H1 (cell line): ENCODE measurements at places on chromosomes 13 and 19. TPM values are rescaled to one million over a fixed set of nuclear protein-coding genes. Genes with fewer than 3 reads are reported as not detected.

NPHS1 gene
- 1.3 and 1.9 TPM in 2 replicates for polyA plus RNA-seq

VSTM1 gene
- polyA plus RNA-seq: 0.12 and 0.17 TPM in 2 replicates

ZNF253 gene
- 5.9 and 8.3 TPM in 2 replicates for polyA plus RNA-seq

TICAM1 gene
- polyA plus RNA-seq: 0.41 and 0.57 TPM in 2 replicates

HPN gene
- 33.7 and 49.9 TPM in 2 replicates for polyA plus RNA-seq

GRCh38 chr19:3499738-3500428 is 591 bp downstream of the DOHH start:
- H3K4me1 ChIP-seq: no peaks in the 10 kb centered on the region; the same call in 1 of the 2 replicates
- H3K4me3 ChIP-seq: peak overlapping the region; percentile 98
- peak overlapping the region; percentile 100 for H3K27ac ChIP-seq

DNA sequence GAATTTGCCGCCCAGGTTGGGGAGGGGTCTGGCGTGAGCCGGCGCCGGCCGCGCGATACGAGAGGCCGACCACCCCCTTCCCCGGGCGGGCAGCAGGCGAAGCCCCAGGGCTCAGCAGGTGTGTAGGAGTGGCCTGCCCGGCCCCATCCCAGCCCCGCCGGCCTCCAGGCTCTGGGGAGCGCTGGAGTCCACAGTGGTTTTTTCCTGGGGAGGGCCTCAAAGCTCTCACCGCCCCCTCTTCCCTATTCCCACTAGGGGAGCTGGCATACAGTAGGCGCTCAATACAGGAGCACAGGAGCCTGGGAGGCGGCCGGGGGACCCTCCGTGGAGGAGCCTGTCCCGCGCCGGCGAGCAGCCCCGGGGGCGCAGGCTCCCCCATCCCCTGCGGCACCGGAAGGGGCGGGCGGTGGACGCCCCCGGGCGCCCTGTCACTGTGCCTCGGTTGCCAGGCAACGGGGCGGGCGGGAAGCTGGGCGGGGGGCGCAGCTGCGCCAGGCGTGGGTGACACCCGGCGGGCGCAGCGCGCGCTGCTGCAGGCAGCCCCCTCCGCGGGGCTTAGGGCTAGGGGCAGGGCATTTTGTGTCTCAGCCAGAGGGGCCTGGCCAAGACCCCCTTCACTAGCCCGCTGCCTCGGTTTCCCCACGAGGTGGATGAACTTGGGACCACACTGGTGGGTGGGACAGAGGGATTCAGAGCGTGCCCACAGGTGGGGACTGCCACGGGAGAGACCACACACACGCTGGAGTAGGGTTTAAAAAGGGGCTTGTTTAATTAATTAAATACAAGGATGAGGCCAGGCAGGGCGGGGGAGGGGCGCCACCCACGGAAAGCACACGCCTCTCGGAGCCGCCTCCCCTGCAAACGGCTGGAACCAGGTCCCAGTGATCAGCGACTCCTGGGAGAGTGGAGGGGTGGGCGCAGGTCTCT is 3.6 kb upstream of the REXO1 start:
- H3K4me3 ChIP-seq: peak overlapping the region; percentile 10
- no peaks in the 10 kb centered on the region for H3K36me3 ChIP-seq
- no peaks in the 10 kb centered on the region for H3K27me3 ChIP-seq

- no peak overlapping the region for H3K27ac ChIP-seq
- H3K36me3 ChIP-seq: no peaks in the 10 kb centered on the region; the same call in 1 of the 2 replicates
- no peaks in the 10 kb centered on the region for H3K27me3 ChIP-seq
- DNase-seq: no peak
Observed at GRCh38 chr13:114143806-114144605, 11.6 kb upstream of the RASA3 start.

- H3K4me1 ChIP-seq: no peaks in the 10 kb centered on the region
- H3K27ac ChIP-seq: no peak overlapping the region
- H3K4me3 ChIP-seq: no peak overlapping the region
Observed at GRCh38 chr13:49319551-49319950, 71.8 kb downstream of the CDADC1 start.

DNA sequence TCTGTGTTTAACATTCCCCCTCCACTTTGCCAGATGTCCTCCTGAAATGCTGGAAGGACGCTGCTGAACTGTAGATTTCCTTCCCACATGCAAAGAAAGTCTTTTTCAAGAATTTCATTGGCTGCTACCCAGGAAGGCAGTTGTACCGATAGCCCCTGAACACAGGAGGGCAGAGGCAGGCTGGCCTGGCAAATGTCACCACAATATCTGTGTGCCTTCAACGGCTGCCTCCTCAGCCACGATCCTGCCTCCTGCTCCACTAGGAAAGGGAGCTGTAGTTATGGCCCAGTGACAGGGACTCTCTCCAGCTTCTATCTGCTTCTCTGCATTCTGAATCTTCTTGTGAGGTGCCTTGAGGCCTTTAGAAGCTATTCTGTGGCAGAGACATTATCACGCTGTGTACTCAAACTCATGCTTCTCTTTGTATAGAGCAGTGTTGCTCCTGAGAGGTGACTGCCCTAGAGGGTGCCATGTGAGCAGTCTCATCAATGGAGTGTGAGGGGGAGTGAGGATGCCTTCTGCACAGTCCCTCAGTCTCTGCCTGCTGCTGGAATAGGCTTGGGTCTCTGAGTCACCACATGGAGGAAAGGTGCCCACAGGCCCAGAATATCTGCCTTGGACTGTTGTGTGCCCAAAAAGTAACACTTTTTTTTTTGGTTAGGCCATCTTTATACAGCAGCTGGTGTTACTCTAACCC is 279.8 kb downstream of the DNAJC15 start:
- H3K27me3 ChIP-seq: no peaks in the 10 kb centered on the region
- H3K36me3 ChIP-seq: no peaks in the 10 kb centered on the region
- no peak overlapping the region for H3K27ac ChIP-seq
- H3K4me1 ChIP-seq: no peaks in the 10 kb centered on the region
- DNase-seq: peak; percentile 72
- H3K4me3 ChIP-seq: no peak overlapping the region

DNA sequence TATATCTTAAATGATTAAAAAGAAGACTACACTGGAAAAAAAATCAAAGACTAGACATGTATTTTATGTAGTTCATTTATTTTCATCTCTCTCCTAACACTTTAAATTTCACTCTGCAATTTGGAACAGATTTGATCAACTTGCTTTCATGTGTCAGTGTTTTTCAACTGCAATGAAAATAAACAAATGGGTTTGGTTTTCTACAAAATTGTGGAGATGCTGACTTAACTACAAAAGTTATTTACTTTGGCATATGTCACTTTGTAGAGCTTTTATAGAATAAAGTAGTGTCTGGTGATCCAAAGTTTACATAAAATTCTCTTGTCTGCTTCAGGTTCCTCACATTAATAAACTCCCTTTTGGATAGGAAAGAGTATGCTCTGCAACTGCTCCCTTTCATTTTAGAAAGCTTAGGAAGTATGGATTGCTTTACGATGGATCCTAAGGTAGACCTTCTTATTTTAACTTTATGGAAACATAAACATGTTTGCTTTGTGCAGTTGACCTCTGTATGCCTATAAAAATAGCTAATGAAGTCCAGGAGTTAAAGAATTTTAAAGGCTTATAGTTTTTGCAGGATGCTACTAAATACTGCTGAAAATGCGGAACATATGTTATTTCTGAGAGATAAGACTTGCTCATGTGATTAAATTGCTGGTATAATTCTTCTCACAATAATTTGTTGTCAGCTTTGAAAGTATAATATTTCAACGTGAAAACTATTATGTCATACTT is 815.9 kb downstream of the PCDH9 start:
- H3K27ac ChIP-seq: no peak overlapping the region
- no peak overlapping the region for H3K4me3 ChIP-seq
- no peaks in the 10 kb centered on the region for H3K4me1 ChIP-seq
- no peaks in the 10 kb centered on the region for H3K27me3 ChIP-seq

- H3K4me1 ChIP-seq: no peaks in the 10 kb centered on the region
- no peaks in the 10 kb centered on the region for H3K27me3 ChIP-seq
- peak; percentile 97 for DNase-seq
- H3K4me3 ChIP-seq: no peak overlapping the region
- H3K36me3 ChIP-seq: peaks cover 77% of the 10 kb centered on the region
Observed at GRCh38 chr19:35013041-35013819, 13.1 kb downstream of the GRAMD1A start.

DNA sequence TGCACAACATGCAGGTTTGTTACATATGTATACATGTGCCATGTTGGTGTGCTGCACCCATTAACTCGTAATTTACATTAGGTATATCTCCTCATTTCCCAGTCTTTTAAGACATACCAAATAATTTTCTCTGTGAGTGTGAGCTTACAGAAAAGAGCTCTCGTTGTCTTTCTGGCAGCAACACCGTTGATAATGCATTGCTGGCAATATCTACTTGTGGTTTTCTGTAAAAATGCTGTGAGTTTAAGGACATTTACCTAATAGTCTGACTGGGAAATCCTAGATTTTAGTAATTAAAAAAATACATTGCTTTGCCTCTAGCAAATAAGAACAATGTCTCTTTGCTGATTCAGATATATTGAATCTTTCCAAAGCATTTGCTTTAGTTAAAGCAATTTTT is 8.4 kb downstream of the IGFL3 start:
- no peaks in the 10 kb centered on the region; the same call in 1 of the 2 replicates for H3K4me1 ChIP-seq
- H3K4me3 ChIP-seq: no peak overlapping the region
- no peak overlapping the region for H3K27ac ChIP-seq
- H3K27me3 ChIP-seq: no peaks in the 10 kb centered on the region
- no peak for DNase-seq

GRCh38 chr19:15587663-15588062 is 27.4 kb upstream of the CYP4F8 start:
- no peaks in the 10 kb centered on the region for H3K4me1 ChIP-seq
- no peak for DNase-seq
- H3K4me3 ChIP-seq: no peak overlapping the region
- no peaks in the 10 kb centered on the region for H3K36me3 ChIP-seq
- no peaks in the 10 kb centered on the region for H3K27me3 ChIP-seq

DNA sequence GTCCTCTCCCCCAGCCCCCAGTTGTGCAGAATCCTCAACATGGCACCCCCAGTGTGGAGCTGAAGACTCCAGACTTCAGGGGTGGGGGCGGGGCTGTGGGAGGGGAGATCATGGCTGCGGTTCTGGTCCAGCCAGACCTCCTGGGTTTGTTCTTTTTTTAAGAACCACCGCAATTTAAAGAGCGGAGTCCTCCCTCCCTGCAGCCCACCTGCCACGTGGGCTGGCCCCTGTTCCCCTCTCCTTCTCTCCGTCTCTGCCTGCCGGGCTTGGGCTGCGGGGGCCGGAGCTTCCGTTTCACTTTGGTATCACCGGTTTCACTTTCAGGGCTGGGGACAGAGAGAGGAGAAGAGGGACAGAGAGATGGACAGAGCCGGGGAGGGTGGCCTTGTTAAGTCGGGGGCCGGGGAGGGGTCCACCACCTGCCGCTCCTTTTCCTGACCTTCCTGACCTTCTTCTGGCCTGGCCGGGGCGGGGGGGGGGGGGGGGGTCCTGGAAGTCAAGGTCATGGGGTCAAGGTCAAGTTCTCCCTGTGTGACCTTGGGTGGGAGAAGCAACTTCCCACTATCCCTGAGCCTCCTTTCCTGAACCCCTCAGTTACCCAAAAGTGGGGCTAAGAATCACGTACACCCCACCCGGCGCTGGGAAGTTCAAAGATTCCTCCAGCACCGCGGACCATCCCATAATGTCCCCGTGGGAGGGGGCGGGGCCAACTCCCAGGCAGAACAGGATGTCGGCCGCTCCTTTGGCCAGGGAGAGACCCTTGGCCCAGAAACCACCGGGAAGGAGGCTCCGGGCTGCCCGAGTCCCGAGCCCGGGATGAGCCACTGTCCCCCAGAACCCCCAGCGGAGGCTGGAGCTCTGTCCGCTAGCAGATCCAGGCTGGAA is 11.3 kb upstream of the ZBTB7A start:
- H3K27me3 ChIP-seq: no peaks in the 10 kb centered on the region
- no peak for DNase-seq
- no peaks in the 10 kb centered on the region for H3K36me3 ChIP-seq
- no peaks in the 10 kb centered on the region for H3K4me1 ChIP-seq
- H3K27ac ChIP-seq: no peak overlapping the region

GRCh38 chr13:94390881-94391280 is 88.6 kb downstream of the DCT start:
- no peaks in the 10 kb centered on the region for H3K27me3 ChIP-seq
- no peaks in the 10 kb centered on the region for H3K36me3 ChIP-seq
- no peak overlapping the region for H3K27ac ChIP-seq
- no peaks in the 10 kb centered on the region for H3K4me1 ChIP-seq
- H3K4me3 ChIP-seq: no peak overlapping the region
- no peak for DNase-seq

- H3K4me1 ChIP-seq: no peaks in the 10 kb centered on the region
- H3K27ac ChIP-seq: no peak overlapping the region
- DNase-seq: no peak
Observed at GRCh38 chr13:48505597-48506091, 27.2 kb downstream of the RCBTB2 start.

DNA sequence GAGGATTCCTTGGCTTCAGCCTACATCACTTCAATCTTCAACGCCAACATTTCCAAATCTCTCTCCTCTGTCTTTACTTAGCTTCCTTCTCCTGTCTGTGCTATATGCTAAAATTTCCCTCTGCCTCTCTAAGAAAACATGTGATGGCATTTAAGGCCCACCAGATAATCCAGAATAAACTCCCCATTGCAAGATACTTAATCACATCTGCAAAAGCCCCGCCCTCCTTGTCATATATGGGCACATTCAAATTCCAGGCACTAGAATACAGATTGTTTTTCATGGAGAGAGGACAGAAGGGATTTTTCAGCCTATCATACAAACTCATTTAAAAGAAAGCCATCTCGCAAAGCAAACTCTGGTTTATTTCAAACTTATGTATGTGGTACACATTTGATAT is 16.2 kb downstream of the ARGLU1 start:
- H3K4me3 ChIP-seq: no peak overlapping the region
- H3K27ac ChIP-seq: no peak overlapping the region
- H3K27me3 ChIP-seq: no peaks in the 10 kb centered on the region
- peaks cover 83% of the 10 kb centered on the region for H3K36me3 ChIP-seq
- DNase-seq: no peak

- no peak overlapping the region for H3K4me3 ChIP-seq
- H3K27ac ChIP-seq: no peak overlapping the region
- no peaks in the 10 kb centered on the region; the same call in 1 of the 2 replicates for H3K4me1 ChIP-seq
Observed at GRCh38 chr13:44197791-44198770, 175.5 kb upstream of the SERP2 start.

DNA sequence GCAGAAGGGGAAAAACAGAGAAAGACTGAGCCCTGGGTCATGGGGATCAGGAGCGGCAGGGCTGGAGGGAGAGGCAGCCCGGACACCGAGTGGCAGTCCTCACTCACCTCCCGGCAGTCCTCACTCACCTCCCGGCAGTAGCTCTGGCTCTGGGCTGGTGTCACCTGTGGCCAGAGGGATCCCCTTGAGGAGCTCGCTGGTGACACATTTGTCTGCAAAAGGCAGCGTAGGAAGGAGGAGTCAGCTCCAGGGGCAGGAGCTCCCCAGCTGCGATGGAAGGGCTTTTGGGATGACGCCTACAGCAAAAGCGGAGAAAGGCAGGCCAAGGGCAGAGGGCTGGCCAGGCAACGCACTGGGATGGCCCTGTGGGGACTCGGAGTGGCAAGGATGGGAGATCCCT is 739 bp downstream of the EIF3G start:
- H3K27me3 ChIP-seq: no peaks in the 10 kb centered on the region
- H3K27ac ChIP-seq: no peak overlapping the region
- H3K4me3 ChIP-seq: peak overlapping the region; percentile 93
- no peaks in the 10 kb centered on the region for H3K4me1 ChIP-seq
- H3K36me3 ChIP-seq: peaks cover 30% of the 10 kb centered on the region
